ENCODE measurements at places on chromosomes 2 and 18.

DNA sequence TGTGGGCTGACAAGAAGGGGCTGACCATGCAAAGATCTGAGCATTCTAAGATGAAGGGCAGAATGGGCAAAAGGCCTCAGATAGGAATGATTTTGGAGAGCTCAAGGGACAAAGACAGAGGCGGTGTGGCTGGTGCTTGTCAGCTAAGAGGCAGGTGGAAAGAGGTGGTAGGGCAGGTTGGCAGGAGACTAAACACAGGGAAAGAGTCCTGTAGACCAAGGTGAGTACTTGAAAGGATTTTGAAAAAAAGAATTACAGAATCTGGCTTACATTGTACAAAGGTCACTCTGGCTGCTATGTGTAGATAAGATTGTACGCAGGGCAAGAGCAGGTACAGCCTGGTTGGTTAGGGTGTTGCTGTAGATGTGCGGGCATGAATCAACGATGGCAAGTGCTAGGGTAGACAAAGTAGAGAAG is 50.6 kb downstream of the STK39 start:
- no peak for DNase-seq

- no peak for DNase-seq
Measured at GRCh38 chr2:71063216-71063615, 5.2 kb upstream of the NAGK start.

GRCh38 chr2:67079729-67080128 is 317.4 kb upstream of the ETAA1 start:
- no peak for DNase-seq

DNA sequence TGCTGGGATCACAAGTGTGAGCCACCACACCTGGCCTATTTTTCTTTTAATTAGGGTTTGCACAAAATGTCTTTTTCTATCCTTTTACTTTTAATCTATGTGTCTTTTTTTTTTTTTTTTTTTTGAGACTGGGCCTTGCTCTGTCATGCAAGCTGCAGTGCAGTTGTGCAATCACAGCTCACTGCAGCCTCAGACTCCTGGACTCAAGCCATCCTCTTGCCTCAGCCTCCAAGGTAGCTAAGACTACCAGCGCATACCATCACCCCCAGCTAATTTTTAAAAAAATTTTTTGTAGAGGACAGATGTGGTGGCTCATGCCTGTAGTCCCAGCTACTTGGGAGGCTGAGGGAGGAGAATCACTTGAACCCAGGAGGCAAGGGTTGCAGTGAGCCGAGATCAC is 27.1 kb downstream of the ADCY3 start:
- no peak for DNase-seq

- no peak for DNase-seq
Measured at GRCh38 chr2:15184491-15184890, 376.6 kb downstream of the NBAS start.

GRCh38 chr18:57002627-57003026 is 144.3 kb upstream of the BOD1L2 start:
- DNase-seq, result no peak

DNA sequence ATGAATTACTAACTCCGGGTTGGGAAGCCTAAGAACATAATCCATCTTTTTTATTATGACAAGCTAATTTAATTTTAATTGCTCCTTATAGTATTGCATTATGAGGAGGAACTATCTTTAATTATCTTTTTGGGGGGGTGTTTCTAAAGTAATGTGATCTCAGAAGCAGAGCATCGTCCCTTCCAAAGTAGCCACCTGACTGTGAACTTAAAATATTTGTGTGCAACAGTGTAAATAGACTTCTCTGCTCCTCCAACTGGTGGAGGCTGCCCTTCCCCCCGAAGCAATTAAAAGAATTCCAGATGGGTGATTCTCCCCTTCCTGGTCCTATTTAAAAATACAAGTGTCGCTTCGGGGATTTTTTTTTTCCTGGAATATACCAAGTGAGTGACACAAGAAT is 55.7 kb downstream of the TCF7L1 start:
- DNase-seq, result no peak

DNA sequence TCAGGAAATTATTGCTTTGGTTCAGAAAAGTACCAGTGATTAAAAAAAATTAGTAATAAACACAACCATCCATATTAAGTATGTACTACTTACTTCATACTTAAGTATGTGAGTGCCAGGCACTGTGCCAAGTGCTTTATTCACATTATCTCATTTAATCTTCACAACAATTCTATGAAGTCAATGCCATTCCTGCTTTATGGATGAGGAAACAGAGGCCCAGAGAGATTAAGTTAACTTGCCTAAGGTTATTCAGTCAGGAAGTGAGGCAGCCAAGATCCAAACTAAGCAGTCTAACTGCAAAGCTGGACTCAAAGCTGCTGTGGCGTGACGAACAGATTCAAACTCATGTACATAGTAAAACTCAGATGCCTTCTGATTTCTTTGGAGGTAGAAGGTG is 22.3 kb downstream of the DTNB start:
- DNase-seq, result no peak

- no peak for DNase-seq
Measured at GRCh38 chr18:13252686-13253410, 34.3 kb downstream of the LDLRAD4 start.

- DNase-seq, result no peak
Measured at GRCh38 chr18:72588360-72588759, 44.2 kb upstream of the CBLN2 start.

DNA sequence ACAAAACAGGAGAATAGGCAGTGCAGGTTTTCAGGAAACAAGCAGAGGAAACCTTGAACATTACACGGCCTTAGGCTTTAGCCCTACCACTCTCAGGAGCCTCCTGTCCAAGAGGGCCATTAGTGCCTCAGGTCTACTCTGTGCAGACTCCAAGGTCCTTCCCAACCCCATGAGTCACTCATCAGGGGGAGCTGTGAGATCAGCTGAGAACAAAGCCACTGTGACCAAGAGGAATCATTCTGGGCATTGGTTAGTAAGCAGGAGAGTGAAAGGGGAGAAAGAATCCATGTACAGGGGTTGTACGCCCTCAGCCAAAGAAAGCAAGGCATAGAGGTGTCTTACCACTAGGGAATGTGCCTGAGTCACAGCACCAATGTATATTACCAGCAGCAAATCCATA is 680.3 kb downstream of the DPP10 start:
- DNase-seq, result no peak

GRCh38 chr2:16135913-16136310 is 195.6 kb downstream of the MYCN start:
- no peak for DNase-seq

DNA sequence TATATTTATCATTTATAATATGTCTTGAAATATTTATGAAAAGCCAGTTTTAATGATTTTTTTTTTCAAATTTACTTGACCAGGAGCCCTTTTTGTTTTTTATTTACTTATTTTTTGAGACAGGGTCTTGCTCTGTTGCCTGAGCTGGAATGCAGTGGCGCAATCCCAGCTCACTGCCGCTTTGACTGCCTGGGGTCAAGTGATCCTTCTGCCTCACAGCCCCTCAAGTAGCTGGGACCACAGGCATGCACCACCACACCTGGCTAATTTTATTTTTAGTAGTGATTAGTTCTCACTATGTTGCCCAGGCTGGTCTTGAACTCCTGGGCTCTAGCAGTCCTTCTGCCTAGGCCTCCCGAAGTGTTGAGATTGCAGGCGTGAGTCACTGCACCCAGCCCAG is 5.7 kb downstream of the EPB41L5 start:
- DNase-seq, result no peak

GRCh38 chr18:58526425-58527284 is 102.2 kb downstream of the ALPK2 start:
- DNase-seq, result no peak

- no peak for DNase-seq
Measured at GRCh38 chr18:10207682-10208345, 246.6 kb upstream of the APCDD1 start.

GRCh38 chr2:21836261-21836660 is 712.5 kb downstream of the TDRD15 start:
- DNase-seq, result no peak

DNA sequence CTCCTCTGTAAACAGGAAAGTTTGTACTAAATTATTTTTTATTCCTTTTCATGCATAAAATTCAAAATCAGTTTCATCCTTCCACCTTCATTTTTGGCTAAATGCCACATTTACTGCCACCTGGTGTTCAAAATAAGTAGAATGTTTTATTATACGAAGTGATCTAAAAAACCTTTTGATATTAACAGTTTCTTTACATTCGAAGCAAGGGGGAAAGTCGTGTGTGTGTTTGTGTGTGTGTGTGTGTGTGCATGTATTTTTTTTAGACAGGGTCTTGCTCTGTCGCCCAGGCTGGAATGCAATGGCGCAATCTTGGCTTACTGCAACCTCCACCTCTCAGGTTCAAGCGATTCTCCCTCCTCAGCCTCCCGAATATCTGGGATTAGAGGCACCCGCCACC is 9.0 kb upstream of the SCN9A start:
- no peak for DNase-seq

DNA sequence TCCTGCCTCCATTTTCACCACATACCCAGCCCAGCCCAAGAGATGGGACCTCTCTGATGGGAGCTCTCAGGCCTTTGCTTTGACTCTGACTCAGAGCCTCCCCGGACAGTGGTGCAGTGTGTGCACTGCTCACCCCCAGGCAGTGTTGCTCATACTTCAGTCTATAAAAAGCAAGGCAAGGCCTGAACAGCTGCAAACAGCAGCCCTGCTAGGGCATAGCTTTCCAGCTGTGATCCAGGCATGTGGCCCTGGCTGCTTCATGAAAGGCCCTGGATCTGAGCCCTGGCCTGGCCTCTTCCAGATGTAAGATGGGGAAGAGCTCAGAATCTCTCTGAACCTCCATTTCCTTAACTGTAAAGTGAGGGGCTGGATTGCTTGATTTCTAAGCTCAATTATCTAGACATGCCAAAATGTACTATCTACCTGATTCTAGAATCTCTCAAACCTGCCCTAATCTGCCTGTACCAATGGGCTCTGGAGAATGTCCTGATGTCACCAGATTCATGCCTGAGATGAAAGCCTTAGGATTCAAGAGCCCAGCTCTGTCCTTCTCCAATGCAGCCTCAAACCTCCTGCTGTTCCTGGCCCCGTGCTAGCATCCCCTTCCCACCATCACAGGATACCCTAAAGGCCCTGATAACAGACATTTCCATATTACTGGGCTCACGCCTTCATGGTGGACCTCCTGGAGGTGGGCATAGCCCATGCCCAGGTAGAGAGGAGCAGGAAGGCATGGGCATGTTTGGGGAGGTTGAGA is 206.9 kb downstream of the ARL4C start:
- peak; percentile 39 for DNase-seq

- no peak for DNase-seq
Measured at GRCh38 chr2:215777465-215778044, 235.8 kb downstream of the MREG start.

GRCh38 chr2:181540421-181540820 is 83.2 kb downstream of the ITGA4 start:
- DNase-seq, result no peak

GRCh38 chr2:110657724-110658305 is 20.0 kb downstream of the BUB1 start:
- DNase-seq, result no peak

GRCh38 chr2:111897924-111898702 is at the start of gene MERTK:
Gene MERTK (plus strand): TSS chr2:111898607. CDS start chr2:111898736, 129 bp downstream.
- DNase-seq, result peak; percentile 33

DNA sequence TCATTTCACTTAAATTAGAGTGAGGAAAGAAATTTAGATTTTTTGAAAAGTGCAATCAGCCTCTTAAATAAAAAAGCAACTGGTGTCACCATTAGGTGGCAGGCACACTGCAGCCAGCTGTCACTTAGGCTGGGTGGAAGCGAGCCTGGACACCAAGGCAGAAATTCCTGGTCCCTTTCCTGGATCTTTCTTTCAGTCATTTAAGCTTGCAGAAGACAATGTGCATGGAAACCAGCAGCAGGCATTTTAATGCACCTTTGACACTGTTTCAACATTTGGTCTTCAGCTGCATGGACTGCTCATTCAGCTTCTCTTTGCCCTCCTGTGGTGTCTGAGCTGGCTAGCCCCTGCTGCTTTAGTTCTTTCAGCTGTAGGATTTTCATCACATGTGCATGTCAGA is 61.0 kb downstream of the AQP4 start:
- no peak for DNase-seq

GRCh38 chr2:121076498-121076820 is 208.5 kb downstream of the TFCP2L1 start:
- DNase-seq, result no peak

DNA sequence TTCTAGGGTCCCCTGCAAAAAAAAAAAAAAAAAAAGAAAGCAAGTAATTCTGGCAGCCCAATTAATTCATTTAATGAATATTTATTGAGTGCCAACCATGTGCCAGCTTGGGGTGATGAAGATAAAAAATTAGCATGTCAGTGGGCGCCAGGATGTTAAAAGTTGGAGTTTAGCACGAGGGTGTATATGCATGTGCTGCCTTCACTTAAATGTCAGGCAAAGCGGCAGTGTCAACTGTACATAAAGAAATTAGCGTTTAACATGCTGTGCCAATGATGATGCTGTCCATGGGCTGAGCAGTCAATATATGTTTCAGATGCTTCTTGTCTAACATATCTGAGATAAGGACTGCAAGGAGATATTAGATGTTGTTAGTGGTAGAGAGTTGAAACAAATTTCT is 49.5 kb downstream of the ASAP2 start:
- no peak for DNase-seq

- no peak for DNase-seq
Measured at GRCh38 chr2:220174826-220175225, 547.4 kb downstream of the SLC4A3 start.

GRCh38 chr18:70296289-70296688 is 7.4 kb downstream of the SOCS6 start:
- DNase-seq, result no peak

DNA sequence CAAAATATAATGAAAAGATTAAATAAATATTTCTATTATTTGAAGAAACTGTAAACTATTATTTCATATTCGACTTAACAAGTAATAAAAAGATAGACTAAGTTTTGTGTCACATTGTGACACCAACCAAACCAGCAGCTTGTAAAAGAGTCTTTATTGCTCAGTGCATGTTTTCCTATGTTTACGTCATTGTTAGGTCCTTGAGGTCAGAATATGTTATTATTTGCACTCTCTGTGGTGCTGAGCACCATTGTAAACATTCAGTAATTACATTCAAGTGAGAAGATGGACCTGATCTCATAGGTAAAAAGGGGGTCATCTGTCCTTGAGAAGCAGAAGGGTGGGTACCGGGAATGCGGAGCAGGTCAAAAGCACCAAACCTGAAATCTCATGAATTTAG is 1999.1 kb upstream of the CELF4 start:
- no peak for DNase-seq

DNA sequence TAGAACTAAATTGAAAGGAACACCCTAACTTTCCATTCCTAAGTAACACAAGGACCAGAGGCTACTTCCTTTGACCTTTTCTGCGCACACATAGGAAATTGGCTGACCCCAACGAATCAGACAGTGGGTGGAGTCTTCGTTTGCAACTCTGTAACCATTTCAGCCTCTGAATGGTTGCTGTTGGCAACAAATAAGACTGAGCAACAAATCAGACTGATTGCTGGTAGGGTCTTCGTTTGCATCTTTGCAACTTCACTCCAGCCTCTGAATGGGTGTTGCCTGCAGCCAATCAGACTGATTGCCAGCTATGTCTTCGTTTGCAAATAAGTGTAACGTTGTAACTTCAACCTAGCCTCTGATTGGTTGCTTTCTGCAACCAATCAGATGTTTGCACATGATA is 34.6 kb downstream of the USP40 start:
- no peak for DNase-seq
